ENCODE measurements at places on chromosomes 3 and 15. TPM values are rescaled to one million over a fixed set of nuclear protein-coding genes. Genes with fewer than 3 reads are reported as not detected.

Gene CAMK2N2
- total RNA-seq = 0.26 TPM

GRCh38 chr3:168030577-168030976 is 65.1 kb downstream of the GOLIM4 start:
- peaks cover 25% of the 10 kb centered on the region for H3K36me3 ChIP-seq
- no peak for DNase-seq
- H3K4me1 ChIP-seq = no peaks in the 10 kb centered on the region
- H3K27ac ChIP-seq = no peak overlapping the region

Gene STRA6
- total RNA-seq = not detected

DNA sequence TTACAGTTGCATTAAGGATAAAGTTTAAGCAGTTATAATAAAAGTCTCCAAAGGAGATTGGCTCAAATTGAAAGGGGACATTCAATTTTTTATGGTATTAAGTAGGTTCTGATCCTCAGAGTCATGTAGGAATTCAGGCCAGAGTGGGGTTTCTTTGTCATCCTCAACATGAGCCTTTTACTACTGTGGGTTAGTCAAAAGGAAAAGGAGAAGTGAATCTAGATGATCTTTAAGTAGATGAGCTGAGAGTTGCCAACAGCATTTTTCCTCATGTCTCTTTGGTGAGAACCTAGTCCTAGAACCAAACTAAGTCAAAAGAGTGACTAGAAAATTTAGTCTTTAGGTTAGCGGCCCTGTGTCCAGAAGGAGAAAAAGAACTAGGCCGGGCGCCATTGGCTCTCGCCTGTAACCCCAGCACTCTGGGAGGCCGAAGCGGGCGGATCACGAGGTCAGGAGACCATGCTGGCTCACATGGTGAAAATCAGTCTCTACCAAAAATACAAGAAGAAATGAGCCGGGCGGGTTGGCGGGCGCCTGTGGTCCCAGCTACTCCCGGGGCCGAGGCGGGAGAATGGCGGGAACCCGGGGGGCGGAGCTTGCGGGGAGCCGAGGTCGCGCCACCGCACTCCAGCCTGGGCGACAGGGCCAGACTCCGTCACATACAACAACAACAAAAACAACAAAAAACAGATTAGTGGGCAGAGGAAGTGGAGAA is 4.2 kb upstream of the CHL1 start:
- no peaks in the 10 kb centered on the region for H3K4me1 ChIP-seq
- no peak overlapping the region for H3K27ac ChIP-seq
- DNase-seq = peak; percentile 69
- peaks cover 10% of the 10 kb centered on the region for H3K27me3 ChIP-seq
- H3K36me3 ChIP-seq = no peaks in the 10 kb centered on the region
